Neural crest cell (in vitro differentiated cells): ENCODE measurements at places on chromosomes 2 and 18.

DNA sequence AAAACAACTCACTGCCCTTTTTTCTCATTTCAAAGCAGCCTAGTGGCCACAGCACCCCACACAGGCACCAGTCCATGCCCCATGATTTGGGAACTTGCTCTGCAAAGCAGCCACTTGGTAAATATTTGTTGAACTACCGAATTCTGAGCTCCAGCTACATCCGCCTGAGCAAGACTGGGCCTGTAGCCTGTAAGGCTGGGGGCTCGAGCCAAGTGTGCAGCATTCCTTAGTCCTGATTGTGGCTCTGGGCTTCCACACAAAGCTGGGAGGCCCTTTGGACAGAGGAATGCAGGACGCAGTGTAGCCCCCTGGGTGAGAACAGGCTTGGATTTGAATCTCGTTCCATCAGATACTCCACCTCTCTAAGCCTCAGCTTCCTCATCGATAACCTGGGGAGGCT lies 88.4 kb downstream of the ACTR2 start:
- no peak for DNase-seq

DNA sequence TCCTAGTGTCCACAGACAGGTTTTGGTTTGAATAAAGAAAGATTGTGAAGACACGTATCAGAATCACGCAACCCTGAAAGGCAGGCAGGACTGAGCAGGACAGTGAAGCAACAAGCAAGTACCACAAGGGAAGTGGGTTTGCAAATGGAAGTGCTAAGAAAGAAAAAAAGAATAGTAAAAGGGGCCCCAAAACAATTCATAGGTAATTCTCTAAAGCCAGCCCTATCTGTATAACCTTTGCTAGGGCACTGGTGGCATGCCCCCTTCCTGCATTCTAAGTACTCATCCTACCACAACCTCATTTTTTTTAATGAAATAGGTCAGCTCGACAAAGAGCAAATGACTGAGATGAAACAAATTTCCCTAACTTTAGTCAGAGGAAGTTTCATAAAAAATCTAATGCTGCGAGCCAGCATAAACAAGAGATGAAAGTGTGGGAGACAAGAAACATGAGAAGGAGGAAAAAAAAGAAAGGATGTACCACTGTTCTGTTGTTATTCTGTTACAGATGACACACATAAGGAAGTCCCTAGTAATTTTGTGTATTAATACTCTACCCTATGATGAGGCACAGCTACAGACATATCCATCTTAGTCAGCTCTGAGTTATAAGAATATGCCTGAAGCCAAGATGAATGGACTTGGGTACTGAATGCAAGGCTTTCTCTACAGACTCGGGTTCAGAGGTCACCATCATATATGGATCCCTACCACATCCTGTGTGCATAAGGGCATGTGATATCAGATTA lies 32.2 kb downstream of the IKZF2 start:
- no peak for DNase-seq

- no peak for DNase-seq
These were observed 3.4 kb downstream of the MGAT4A start for GRCh38 chr2:98727369-98728087.

GRCh38 chr2:234158812-234159211 lies 108.3 kb downstream of the SPP2 start:
- DNase-seq = no peak

DNA sequence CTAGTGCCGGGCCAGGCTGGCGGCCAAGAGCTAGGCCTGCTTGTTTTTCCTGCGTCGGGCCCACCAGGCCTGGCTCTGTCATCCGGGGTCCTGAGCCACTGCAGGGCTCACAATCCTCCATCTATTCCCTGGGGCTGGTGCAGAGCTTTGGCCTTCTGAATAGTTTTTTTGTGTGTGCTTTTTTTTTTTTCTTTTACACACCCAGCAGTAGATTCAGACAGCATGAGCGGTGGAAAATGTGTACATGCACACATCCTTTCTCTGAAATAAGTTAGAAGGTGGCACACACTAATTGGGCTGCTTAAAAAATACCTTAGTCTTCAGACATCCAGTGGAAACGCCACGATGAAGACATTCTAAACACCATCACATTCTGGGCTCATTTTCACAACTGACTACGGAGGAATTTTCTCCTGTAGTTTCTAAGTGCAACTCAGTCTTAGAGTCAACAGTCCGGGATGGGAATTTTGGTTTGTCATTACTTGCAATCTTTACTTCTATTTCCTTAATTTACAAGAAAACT lies 6.1 kb downstream of the ZFP36L2 start:
- DNase-seq = no peak

DNA sequence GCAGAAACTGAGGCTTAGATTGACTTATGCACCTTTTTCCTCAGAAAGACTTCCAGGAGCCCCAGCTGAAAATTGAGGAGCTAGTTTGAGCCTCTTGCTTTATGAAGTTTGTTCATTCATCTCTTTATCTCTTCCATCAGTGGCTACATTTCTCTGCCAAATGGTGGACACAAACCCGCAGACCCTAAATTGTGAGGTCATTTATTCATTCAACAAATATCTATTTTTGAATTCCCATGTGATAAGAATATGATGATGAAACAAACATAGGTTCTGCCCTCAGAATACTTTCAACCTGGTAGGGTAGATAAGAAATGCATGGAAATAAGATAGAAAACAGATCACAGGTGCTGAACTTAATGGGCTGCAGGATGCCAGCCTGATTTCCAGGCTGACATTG lies 309.4 kb downstream of the TNS1 start:
- DNase-seq = no peak

DNA sequence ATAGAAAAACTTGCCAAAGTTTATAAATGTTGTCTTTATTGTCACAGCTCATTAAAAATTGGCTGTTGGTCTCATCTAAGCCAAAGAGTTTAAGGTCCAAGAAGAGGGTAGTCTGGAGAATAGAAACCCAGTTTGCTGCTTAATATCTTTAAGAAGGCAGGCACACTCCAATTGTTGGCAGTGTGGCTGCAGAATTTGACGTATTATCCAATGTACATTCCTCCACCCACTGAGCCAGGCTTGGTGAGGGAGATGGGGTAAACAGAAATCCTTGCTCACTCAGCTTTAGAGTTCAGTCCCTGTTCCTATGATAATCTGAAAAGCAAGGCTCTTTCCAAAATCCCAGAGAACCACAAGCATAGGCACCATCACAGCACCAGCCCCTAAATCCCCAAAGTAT lies 10.7 kb upstream of the ADD2 start:
- DNase-seq = no peak

- no peak for DNase-seq
These were observed 8.7 kb upstream of the WIPF1 start for GRCh38 chr2:174606336-174606735.

DNA sequence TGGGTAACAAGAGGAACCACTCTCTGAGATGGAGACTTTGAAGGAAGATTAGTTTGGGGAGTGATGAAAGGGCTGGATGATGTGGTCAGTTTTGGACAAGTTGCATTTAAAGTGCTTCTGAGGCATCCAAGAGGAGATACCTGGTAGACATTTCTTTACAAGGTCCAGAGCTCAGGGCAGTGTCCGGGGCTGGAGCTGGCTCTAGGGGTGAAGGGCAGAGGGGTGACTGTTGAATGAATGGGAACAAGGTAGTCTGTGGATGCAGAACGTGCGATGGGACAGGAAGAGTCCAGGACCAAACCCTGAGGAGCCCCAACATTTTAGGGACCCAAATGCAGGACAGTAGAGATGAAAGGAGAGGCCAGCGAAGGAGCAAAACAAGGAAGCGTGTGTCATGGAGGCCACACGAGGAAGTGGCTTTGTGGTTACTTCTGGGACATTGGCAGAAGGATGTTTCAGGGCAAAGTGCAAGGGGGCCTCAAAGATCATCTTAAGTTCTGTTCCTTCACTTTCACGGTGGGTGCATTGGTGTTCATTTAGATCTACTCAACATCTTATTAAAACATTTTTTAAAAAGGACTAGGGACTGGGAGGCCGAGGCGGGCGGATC lies 13.6 kb upstream of the GPR35 start:
- no peak for DNase-seq

DNA sequence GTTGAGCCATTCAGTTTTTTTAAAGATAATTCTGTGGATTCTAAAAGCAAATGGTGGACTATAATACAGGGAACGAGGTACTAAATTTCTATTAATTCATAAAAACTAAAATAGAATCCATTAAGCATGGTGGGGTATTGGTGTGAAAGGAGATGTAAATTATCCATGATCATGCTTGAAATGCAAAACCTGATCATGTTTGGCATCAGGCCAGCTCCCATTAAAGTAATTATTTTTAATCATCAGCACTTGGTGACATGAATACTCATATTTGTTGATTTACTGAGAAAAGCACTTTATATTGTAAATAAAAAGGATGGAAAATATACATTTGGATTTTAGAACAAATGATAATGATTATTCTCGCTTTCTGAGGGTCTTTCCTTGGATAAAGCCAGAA lies 232.3 kb upstream of the MEIS1 start:
- no peak for DNase-seq

DNA sequence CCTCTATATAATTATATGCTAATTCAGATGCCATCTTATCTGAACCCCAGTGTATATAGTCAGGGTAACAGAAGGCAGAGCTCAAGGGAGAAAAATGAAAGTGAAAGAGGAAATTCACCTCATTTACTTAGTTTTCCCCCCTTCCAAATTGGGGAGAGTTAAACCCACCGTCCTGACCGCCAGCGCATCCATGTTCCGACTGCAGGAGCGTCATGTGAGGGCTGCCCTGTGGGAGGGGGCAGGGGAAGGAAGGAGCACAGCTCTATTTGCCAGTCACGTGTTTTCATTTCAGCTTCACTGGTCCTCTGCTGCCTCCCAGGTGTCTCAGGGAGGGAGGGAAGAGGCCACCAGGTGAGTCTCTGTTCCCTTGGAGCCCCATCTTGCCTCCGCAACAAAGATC lies 13.2 kb downstream of the CNNM4 start:
- DNase-seq = no peak

GRCh38 chr18:57940166-57940660 lies 103.8 kb upstream of the NEDD4L start:
- no peak for DNase-seq

GRCh38 chr2:151261977-151262291 lies 271 bp upstream of the RBM43 start:
- no peak for DNase-seq

- DNase-seq = no peak
These were observed 22.5 kb upstream of the CDKL4 start for GRCh38 chr2:39266139-39266805.

- DNase-seq = no peak
These were observed 987.2 kb upstream of the CDH2 start for GRCh38 chr18:29164020-29164706.

- DNase-seq = no peak
These were observed 2037.8 kb upstream of the LRRTM1 start for GRCh38 chr2:82342356-82342755.

DNA sequence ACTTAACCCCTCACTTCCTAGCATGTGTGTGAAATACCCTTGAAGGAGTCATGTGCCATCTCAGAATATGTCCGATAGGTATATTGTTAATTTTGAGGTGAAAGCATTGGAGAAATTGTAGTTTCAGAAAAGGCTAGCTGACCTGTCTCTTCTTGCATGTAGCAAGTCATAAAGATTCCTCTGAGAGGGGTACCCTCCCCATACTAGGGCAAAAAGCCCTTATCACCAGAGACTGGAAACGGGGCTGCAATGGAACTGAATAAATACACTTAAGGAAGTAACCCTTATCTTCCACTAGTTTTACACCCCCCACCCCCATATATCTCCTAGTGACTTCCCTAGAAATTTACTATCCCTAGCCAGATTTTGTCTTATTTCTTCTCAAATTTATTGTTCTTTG lies 1.8 kb upstream of the SF3B6 start:
- no peak for DNase-seq

DNA sequence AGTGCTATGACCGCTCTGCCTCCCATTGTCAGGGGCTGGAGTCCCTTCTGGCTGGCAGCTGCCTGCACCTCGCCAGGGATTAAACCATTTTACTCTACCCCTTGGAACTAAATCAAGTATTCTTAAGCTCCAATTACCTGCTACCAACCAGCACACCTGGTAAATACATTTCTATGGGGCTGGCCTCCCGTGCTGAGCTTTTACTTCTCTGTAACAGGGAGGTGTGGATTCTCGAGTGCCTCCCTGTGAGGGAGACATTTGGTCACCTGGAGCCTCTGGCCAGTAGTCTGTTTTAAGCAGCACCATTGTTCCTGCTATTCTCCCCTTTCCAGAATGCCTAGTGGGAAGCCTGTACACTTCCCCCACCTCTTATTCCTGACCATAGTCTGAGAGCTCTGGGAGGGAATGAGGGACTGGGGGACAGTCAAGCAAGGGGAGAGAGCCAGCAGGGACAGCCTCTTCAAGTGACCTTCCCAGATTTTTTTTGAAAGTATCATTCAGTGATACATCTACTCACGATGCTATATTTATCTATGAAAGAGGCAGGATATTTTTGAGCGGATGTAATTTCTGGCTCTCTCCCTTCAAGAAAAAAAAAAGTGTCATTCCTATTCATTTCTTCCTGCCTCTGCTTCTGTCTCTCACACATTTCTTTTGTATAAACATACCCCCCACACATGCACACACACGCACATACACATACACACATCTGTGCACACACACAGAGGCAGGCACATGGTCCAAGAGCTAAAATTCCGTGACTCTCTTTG lies 112.8 kb downstream of the CAPN13 start:
- no peak for DNase-seq

GRCh38 chr18:9708434-9709303 lies 568 bp downstream of the RAB31 start:
- no peak for DNase-seq

GRCh38 chr18:52002600-52002999 lies 337.4 kb upstream of the DCC start:
- DNase-seq = no peak

GRCh38 chr2:40428439-40428838 lies 23.5 kb downstream of the SLC8A1 start:
- no peak for DNase-seq

DNA sequence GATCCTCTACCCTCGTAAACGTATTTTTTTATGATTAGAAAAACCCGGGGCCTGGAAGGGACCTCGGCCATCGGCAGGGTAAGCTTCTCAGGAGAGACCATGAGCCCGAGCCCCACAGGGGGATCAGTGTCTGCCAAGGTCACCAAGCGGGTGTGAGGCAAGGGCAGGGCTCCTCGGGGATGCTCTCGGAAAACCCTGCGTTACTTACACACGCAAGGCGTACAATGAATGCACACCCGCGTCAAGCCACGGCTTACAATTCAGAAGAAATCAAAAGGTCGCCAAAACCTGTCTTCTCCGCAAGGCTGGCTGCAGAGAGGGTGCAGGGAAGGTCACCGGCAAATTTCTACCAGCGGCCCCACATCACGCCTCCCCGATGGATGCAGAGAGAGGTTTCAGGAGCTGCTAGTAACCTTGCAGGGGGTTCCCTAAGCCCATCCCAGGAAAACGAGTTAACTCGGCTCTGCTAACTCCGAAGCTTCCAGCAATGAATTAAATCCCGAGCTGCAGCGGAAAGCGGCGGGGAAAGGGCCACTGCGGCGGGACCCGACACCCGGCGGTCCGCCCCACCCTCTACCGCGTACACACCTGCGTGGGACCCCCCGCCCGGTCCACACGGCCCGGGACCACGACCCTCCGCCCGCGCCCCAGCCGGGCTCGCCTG lies 638 bp downstream of the ST3GAL5 start:
- no peak for DNase-seq

GRCh38 chr2:234816491-234816890 lies 135.3 kb upstream of the SH3BP4 start:
- no peak for DNase-seq

- no peak for DNase-seq
These were observed 67.6 kb downstream of the KIAA2012 start for GRCh38 chr2:202140522-202141252.
